ENCODE measurements at places on chromosomes 5 and 9. TPM values are rescaled to one million over a fixed set of nuclear protein-coding genes. Genes with fewer than 3 reads are reported as not detected.

The MZB1 gene
- not detected for total RNA-seq

The CDKN2A gene
- total RNA-seq: 5.7 TPM

The GGTA1 gene
- not detected for total RNA-seq

The RNF180 gene
- total RNA-seq: 1.2 TPM

The TAF7 gene
- total RNA-seq: 31.8 TPM

The SHISAL2B gene
- not detected for total RNA-seq

The CCL28 gene
- total RNA-seq: 0.34 TPM

The VLDLR gene
- total RNA-seq: 5.1 TPM

The PCDHB4 gene
- not detected for total RNA-seq

The CCDC183 gene
- total RNA-seq: not detected

The B4GALT1 gene
- total RNA-seq: 38.2 TPM

The KCNN2 gene
- 1.8 TPM for total RNA-seq

The ENTREP1 gene
- total RNA-seq: not detected

The CEP78 gene
- total RNA-seq: 27.6 TPM

The CCL21 gene
- total RNA-seq: not detected

The GADD45G gene
- 0.15 TPM for total RNA-seq

The HEMGN gene
- total RNA-seq: not detected

The CCDC187 gene
- not detected for total RNA-seq

The SGCD gene
- 1.3 TPM for total RNA-seq

The SLC6A19 gene
- not detected for total RNA-seq

The C5orf22 gene
- total RNA-seq: 12.8 TPM

The MRPL50 gene
- 9.1 TPM for total RNA-seq

The REEP2 gene
- total RNA-seq: 22.0 TPM

The TMEM161B gene
- total RNA-seq: 6.1 TPM

The ISL1 gene
- not detected for total RNA-seq

The DOCK8 gene
- under 0.01 TPM for total RNA-seq

The C5orf52 gene
- not detected for total RNA-seq

The PKD2L2 gene
- not detected for total RNA-seq

The FAM163B gene
- total RNA-seq: not detected

The OR1Q1 gene
- total RNA-seq: not detected

The TTC23L gene
- total RNA-seq: under 0.01 TPM

The CTXN3 gene
- not detected for total RNA-seq

The CDH12 gene
- not detected for total RNA-seq

The SIT1 gene
- not detected for total RNA-seq

The PCDHGA6 gene
- 1.0 TPM for total RNA-seq

The PCDHA6 gene
- total RNA-seq: not detected

The CDHR2 gene
- total RNA-seq: not detected

The LHX3 gene
- not detected for total RNA-seq

The ADRB2 gene
- 1.9 TPM for total RNA-seq

The TSSK1B gene
- total RNA-seq: not detected

The PCDHB11 gene
- under 0.01 TPM for total RNA-seq

The GABRP gene
- total RNA-seq: not detected

The ADAMTS12 gene
- 14.7 TPM for total RNA-seq

The STKLD1 gene
- not detected for total RNA-seq

The TSLP gene
- 1.2 TPM for total RNA-seq

The CENPK gene
- total RNA-seq: 16.1 TPM

The CRB2 gene
- total RNA-seq: under 0.01 TPM

The GABBR2 gene
- 4.0 TPM for total RNA-seq

The IER5L gene
- total RNA-seq: 53.5 TPM

The YIPF5 gene
- total RNA-seq: 92.9 TPM

The IL5 gene
- not detected for total RNA-seq

The PCDHB2 gene
- 0.45 TPM for total RNA-seq
